CD4-positive, alpha-beta T cell treated with Interferon alpha-2 for 1 hour (primary cell): ENCODE measurements at places on chromosomes 2 and 18.

DNA sequence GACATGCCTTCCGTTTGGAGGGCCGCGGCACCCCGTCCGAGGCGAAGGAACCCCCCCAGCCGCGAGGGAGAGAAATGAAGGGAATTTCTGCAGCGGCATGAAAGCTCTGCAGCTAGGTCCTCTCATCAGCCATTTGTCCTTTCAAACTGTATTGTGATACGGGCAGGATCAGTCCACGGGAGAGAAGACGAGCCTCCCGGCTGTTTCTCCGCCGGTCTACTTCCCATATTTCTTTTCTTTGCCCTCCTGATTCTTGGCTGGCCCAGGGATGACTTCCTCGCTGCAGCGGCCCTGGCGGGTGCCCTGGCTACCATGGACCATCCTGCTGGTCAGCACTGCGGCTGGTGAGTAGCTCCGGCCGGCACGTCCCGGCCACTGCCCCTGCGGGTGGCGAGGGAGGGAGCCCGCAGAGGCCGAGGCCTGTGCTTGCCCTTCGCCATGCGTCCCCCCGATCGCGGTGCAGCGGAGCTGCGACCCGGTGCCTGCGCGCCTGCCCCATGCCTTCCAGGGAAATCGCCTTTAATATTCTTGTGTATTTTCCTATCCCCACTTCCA lies 1.2 kb downstream of the BMPR2 start:
- DNase-seq, result peak; percentile 16

DNA sequence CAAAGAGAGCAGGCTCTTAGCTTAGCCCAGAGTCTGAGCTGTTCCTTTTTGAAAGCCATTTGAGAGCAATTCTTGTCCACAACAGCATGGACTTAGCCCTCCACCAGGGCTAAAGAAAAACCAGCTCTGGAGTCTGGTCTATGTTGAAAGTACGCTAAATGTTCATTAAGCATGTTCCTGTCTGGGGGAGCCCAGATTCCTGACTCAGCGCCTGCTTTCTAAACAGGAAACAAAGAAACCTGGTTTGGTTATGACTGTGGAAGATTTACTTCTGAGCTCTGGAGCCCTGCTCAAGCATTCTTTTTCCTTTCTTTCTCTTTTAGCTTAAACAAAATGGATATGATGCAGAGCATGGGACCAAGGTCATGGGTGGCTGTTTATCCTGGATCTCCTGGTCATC lies 279.8 kb downstream of the RBM43 start:
- no peak for DNase-seq

GRCh38 chr2:14901737-14902136 lies 269.2 kb downstream of the LRATD1 start:
- no peak for DNase-seq

GRCh38 chr18:37450434-37451132 lies 115.0 kb downstream of the CELF4 start:
- no peak for DNase-seq

GRCh38 chr2:196987649-196988364 lies 61.3 kb upstream of the PGAP1 start:
- DNase-seq, result no peak

GRCh38 chr18:46184727-46185126 lies 80.5 kb downstream of the HAUS1 start:
- no peak for DNase-seq
